Activated B cell treated with CpG ODN at 0.5 μM for 24 hours (primary cell): ENCODE measurements at places on chromosomes 12 and 14. TPM values are rescaled to one million over a fixed set of nuclear protein-coding genes. Genes with fewer than 3 reads are reported as not detected.
A peak's percentile ranks its signal among the peaks of the same experiment; 100 is the strongest.

The PIWIL1 gene
- total RNA-seq, result not detected in 2 replicates

The BDKRB1 gene
- not detected in 2 replicates for total RNA-seq

The ASB2 gene
- total RNA-seq, result 2.7 and 3.1 TPM in 2 replicates

The ARF6 gene
- 136 and 142 TPM in 2 replicates for total RNA-seq

The MYF5 gene
- total RNA-seq, result not detected in 2 replicates

The TUNAR gene
- total RNA-seq, result 0.40 and 0.61 TPM in 2 replicates

The CEBPE gene
- total RNA-seq, result 0.17 and 0.20 TPM in 2 replicates

GRCh38 chr12:5466521-5466960 lies 34.6 kb downstream of the NTF3 start:
- H3K4me3 ChIP-seq, result no peak overlapping the region
- peaks cover 6% of the 10 kb centered on the region for H3K27me3 ChIP-seq
- DNase-seq, result no peak
- H3K36me3 ChIP-seq, result no peaks in the 10 kb centered on the region

DNA sequence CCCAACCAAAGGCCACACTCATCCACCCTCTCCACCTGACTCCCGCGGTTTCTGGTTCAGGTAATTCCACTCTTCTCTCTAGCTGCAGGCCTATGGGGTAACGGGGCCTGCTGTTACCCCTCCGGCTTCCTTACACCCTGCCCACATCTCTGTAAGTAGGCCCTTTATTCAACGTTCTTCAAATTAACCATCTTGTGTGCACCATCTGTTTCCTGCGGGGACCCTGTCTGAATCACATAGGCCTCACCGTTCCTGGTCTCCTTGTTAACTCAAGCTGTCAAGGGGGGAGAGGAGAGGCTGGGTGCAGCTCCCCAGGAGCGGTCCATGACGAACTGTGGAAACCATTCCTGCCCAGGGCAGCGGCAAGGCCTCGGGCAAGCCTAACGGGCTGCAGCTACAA lies 9.3 kb upstream of the DLK1 start:
- peaks cover 14% of the 10 kb centered on the region for H3K4me1 ChIP-seq
- DNase-seq, result no peak
- no peaks in the 10 kb centered on the region for H3K36me3 ChIP-seq
- peaks cover 23% of the 10 kb centered on the region for H3K27me3 ChIP-seq
- no peak overlapping the region for H3K4me3 ChIP-seq

DNA sequence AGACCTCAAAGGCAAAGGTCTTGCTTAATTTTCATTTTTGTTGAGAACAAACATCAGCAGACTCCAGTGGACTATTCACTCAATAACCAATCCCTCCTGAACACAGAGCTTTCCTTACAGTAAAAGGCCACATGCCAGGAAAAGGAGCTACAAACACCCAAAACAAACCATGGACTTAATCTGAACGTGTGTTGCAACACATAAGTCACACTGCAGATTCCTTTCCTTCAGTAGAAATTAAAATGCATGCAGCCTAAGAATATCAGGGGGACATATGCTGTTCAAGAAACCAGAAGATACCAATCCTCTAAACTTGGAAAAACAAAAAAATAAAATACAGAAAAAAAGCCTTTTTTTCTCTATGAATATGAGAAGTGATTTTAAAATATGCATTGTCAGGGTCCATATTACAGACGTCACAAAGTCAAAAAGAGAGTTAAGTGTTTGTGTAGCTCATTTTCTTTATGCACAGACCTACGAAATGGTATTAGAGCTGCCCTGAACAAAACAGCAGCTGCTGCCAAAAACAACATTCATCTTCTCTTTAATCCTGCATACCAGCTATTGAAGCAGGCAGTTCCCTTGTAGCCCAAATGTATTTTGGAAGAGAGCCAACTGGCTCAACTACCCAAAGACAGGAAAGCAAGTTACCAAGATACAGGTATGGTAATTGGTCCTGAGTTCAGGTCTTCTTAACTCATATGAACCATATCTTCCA lies 26.2 kb downstream of the KITLG start:
- H3K36me3 ChIP-seq, result no peaks in the 10 kb centered on the region
- no peak for DNase-seq
- H3K4me1 ChIP-seq, result no peaks in the 10 kb centered on the region
- no peaks in the 10 kb centered on the region for H3K27me3 ChIP-seq
- no peak overlapping the region for H3K4me3 ChIP-seq
- H3K27ac ChIP-seq, result no peak overlapping the region

DNA sequence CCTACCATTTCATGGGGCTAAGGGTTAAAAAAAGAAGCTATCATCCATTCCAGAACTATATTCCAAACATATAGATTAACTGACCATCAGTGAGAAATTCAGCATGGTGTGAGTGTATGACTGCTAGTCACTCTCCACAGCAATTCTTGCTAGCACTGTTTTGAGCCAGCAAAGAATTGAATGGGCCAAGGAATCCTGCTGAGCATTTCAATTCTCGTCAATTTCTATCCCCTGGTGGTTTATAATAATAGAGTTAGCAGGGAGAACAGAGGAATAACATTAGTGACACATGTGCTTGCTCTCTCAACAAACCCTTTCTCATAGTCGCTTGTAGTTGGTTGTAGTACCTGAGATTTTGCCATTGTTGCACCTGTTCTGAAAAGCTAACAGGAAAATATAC lies 7.2 kb downstream of the MBIP start:
- DNase-seq, result no peak
- H3K27me3 ChIP-seq, result no peaks in the 10 kb centered on the region
- no peak overlapping the region for H3K27ac ChIP-seq
- no peak overlapping the region for H3K4me3 ChIP-seq
- peaks cover 4% of the 10 kb centered on the region for H3K4me1 ChIP-seq

- H3K27ac ChIP-seq, result no peak overlapping the region
- DNase-seq, result no peak
Observed at GRCh38 chr12:124797321-124797720, 66.3 kb downstream of the SCARB1 start.

DNA sequence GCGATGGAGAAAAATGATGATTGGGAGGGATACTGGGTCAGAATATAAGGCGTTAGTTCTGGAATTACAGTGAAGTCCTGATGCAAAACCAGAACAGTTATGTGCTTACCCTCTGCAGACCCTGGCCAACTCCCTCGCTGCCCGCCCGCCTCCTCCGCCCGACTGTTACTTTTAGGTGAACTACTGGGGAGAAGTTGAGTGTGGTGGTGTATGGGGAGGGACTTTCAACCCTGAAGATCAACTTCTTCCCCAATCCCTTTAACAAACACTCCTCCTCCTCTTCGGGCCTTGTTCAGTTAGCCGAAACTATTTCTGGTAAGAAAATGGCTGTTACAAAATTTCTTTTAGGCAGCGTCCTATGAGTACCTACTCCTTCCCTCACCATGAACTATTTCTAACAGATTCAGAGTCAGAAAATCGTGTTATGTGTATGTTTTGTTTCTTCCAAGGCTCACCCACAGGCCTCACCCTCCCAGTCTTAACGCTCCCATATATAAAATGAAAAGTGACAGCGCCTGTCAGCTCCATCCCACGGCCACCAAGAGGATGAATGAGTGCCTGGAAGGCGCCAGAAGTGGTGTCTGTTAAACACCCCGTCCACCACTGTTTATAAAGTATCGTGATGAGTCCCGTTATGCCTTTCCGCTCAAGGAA lies 1.3 kb downstream of the FBXO33 start:
- H3K4me3 ChIP-seq, result peak overlapping the region; percentile 95
- H3K27me3 ChIP-seq, result no peaks in the 10 kb centered on the region
- peak overlapping the region; percentile 94 for H3K27ac ChIP-seq
- peaks cover 12% of the 10 kb centered on the region for H3K36me3 ChIP-seq

DNA sequence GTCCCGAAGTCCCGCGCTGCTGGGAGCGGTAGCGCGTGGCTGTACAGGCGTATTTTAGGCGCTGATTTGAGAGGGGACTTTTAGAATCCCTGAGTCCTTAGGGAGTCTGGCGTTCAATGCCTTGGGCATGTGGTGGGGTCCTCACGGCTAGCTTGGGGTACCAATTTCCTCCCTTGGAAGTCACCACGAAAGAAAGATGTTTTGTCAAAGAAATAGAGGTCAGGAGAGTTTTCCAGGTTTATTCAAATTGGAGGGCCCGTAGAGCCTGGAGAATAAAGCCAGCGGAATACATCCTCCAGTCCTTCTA lies 63.9 kb downstream of the KLHL28 start:
- H3K27ac ChIP-seq, result peak overlapping the region; percentile 66
- peaks cover 9% of the 10 kb centered on the region for H3K36me3 ChIP-seq
- peaks cover 17% of the 10 kb centered on the region for H3K4me1 ChIP-seq
- DNase-seq, result no peak

DNA sequence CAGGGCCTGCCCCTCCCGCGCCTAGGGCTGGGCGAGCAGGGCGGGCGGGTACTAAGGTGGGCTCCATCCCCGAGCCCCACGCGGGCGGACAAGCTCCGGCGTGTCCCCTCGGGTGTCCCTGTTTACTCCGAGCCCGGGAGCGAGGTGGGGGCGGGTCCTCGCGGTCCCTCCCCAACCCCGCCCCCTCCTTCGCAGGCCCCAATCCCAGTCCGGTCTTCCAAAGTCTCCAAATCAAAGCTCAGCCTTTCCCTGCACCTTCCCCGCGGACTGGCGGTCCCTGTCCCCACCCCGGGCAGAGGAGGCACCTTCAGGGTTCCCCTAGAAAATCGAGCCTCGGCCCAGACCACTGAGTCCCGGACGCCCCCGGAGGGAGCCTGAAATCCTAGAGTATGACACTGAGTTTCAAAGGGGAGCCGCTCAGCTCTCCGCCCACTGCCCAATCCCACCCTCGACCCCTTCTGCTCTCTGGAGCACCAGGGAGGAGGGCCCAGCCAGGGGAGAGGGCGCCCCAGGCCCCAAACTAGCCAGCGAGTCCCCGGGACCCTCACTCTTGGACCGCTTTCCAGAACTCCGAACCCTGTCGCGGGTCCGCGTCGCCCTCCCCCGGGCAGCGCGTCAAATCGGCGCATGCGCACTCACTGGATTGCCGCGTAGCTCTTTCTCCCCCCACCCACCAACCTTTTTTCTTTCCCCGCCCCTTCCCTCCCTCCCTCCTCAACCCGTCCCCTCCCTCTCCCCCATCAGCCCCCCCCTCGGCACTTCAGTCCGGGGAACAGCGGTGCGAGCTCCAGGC lies at the start of gene LRP1:
Gene LRP1 (plus strand): TSS at position 758 of the 793 bp plus-strand sequence. CDS start 482 bp downstream, outside the sequence.
- H3K36me3 ChIP-seq, result no peaks in the 10 kb centered on the region
- peak within 1 kb of the TSS; percentile 87 for H3K4me3 ChIP-seq
- peaks cover 6% of the 10 kb centered on the region for H3K27me3 ChIP-seq
- no peak within 1 kb of the TSS for H3K27ac ChIP-seq
- peaks cover 13% of the 10 kb centered on the region for H3K4me1 ChIP-seq
